Stimulated activated CD4-positive, alpha-beta T cell treated with anti-CD3 and anti-CD28 coated beads, Interleukin-15, amount 100 ng/mL, for 48 hours (primary cell): ENCODE measurements at places on chromosomes 7 and 10.

DNA sequence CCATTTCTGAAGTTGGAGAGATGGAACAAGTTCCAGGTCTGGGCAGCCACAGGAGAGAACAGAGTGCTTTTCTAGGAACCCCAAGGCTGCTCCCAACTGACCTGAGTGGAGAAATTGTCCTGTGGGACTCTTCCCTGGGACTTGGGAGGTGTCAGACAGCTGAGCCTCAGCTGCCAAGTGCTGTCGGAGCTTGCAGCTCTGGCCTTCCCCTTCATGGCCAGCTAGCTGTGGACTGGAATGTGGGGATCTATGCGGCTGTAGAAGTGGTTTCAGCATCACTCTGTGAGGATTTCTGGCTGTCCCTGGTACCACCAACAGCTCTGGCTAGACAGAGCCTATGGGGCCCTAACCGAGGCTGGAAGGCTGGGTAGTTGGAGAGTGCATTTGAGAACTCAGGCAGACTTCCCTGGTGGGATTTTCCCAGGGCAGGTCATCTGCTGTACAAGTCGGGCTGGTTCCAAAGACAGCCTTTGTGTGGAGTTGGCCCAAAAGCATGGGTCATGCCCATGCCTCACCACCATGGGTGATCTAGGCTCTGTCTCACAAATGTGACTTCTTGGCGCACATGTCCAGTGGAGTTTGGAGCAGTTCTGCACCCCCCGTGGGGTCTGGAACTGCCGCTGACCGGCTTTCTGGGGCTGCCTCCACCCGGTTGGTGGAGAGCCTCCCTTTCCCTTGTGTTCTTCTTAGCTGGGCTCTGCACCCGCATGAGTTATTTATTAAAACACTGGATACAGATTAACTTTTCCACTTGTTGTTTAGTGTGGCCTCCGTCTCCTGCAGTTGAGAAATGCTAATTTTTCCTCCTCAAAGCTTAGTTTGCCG is 10.9 kb downstream of the SUFU start:
- no peak for DNase-seq

GRCh38 chr7:50473531-50473930 is 23.4 kb upstream of the FIGNL1 start:
- DNase-seq = no peak

- DNase-seq = no peak
Observed at GRCh38 chr10:34922138-34922537, 107.0 kb upstream of the PARD3 start.

GRCh38 chr7:141679014-141679413 is 23.0 kb downstream of the DENND11 start:
- no peak for DNase-seq

- no peak for DNase-seq
Observed at GRCh38 chr10:339038-339391, 203.8 kb downstream of the ZMYND11 start.

DNA sequence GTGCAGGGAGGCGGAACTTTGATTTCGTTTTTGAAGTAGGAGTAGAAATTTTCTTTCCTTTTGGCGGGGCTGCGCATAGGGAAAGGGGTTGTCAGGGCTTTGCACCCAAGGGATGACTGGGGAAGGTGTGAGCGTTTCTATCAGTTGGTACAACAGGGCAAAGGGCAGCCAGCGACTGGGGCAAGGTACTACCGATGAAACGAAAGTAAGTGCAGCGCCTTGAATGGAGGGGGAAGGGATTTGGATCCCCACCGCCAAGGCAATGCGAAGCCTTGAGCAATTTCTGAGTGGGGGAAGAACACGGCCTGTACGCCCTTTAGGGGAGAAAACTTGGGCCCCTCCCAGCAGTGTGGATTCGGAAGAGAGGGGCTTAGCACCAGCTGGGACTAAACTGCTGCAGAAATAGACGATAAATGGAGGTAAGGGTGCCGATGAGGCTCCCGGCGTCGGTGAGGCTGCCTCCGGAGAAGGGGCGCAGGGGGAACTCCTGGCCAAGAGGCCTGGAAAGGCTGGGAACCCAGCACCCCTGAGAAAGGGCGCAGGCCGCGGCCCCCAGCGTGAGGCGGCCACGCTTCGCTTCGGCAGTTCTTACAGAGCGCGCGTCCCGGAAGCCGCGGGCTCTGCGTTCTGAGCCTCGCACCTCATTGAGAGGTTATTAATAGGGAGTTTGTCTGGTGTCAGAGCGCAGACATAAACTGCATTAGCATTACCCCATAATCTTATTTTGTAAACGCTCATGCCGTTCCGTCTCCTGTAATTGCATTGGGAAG is 10.0 kb upstream of the TLX1 start:
- no peak for DNase-seq

- DNase-seq = no peak
Observed at GRCh38 chr7:3887096-3887690, 586.1 kb downstream of the SDK1 start.

GRCh38 chr7:82335927-82336326 is 107.7 kb downstream of the CACNA2D1 start:
- no peak for DNase-seq

GRCh38 chr7:11155883-11156282 is 182.2 kb downstream of the PHF14 start:
- no peak for DNase-seq

DNA sequence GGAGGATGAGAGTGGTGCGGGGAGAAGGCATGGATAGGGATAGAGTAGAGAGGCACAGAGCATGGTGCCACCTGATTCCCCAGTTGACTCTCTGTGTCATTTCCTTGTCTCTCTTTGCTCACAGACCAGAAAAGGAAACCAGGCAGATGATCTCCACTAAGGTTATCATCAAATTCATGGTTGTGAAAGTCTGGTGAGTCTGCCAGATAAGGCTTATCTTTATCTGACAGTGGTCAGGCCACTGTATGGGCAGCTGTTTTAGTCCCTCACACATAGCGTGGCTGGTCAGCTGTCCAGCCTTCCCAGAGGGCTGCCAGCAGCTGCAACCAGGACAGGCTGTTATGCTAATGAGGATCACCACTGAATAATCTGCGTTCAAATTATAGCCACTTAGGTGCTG is 99.0 kb downstream of the ADRA2A start:
- DNase-seq = no peak

DNA sequence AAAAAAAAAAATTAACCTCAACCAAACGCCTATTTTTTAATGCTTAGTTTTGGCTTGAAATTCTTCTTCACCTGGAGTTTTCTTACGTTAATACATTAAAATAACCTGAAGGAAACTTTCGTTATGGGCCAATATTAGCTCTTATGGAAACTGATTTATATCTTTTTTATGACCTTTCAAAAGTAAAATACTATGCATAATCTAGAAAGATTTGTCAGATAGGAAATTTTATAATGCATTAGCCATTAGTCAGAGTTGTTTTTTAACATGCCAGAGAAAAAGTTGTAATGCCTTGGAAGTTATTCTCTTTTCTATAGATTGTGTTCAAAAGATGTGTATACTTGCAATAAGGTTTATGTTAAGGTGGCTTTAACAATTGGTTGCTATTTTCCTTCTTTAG is 34.3 kb upstream of the ARL4A start:
- DNase-seq = no peak

GRCh38 chr10:61844116-61844822 is 57.2 kb upstream of the ARID5B start:
- no peak for DNase-seq

DNA sequence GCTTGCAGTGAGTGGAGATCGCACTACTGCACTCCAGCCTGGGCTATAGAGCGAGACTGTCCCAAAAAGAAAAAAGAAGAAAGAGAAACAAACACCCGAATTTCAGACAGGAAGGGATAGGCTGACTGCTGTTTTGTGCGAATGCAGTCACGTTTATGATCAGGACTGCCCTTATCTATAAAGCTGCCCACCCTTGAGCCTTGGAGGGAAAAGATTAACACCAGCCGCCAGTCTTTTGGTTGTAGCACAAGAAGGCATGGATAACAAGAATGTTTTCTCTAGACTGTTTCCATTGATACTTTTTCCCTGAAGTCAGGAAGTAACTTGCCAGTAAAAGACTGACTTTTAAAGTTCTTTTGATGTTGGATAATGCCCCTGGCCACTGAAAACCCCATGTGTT is 314.0 kb downstream of the BICC1 start:
- DNase-seq = no peak

GRCh38 chr10:121860810-121861209 is 67.0 kb downstream of the ATE1 start:
- DNase-seq = no peak

GRCh38 chr10:129915526-129916378 is 48.3 kb downstream of the EBF3 start:
- DNase-seq = no peak

DNA sequence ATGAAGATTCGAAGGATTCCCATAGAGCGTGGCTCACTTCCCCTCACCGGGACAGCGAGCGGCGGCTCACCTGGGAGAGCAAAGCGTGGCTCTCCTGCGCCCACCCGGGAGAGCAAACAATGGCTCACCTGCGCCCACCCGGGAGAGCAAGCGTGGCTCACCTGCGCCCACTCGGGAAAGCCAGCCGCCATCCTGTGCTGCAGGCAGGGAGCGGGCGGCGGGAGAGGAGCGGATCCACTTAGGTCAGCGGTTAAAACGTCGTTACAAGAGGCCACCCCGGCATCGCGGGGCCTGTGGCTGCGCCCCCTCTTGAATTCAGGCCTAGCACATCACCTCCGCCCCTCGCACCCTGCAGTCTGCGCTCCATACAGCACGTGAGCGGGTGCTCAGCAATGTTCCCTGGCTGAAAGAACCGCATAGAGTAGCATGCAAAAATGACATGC is 461 bp upstream of the FIGNL1 start:
- peak; percentile 14 for DNase-seq

DNA sequence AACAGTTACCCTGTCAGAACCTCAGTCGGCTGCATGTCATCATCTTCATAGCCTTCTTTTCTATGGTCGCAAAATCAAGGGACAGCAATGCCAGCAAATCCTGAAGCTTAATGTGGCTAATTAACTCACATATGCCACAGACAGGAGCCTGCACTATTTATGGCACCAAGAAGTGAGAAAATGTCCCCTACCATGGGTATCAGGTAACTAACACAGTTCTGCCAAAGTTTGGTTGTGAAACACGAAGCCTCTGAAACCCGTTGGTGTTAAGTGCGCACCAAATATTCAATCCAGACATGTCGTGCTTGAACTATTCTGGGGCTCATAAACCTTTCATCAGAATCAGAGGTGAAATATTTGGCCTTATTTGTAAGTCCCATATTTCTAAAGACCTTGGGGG is 63.3 kb downstream of the EVX1 start:
- DNase-seq = no peak

GRCh38 chr7:154438571-154439367 is 386.6 kb downstream of the DPP6 start:
- no peak for DNase-seq

DNA sequence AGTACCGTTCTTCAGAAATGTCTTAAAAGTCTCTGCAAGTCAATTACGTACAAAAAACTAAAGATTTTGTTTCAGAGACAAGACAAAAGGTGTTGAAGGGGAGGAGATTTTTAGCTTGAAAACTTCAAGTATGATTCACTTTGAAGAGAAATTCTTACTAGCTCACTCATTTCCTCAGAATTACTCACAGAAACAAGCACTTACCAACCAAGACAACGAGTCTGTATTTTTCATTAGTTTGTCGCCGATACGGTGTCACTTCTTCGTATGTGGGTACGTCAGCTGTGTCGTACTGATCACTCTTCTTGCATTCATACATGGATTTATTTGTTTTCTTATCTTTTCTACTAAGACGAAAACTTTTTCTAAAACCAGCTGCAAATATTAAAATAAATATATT is 90.6 kb upstream of the ODAD2 start:
- DNase-seq = no peak

DNA sequence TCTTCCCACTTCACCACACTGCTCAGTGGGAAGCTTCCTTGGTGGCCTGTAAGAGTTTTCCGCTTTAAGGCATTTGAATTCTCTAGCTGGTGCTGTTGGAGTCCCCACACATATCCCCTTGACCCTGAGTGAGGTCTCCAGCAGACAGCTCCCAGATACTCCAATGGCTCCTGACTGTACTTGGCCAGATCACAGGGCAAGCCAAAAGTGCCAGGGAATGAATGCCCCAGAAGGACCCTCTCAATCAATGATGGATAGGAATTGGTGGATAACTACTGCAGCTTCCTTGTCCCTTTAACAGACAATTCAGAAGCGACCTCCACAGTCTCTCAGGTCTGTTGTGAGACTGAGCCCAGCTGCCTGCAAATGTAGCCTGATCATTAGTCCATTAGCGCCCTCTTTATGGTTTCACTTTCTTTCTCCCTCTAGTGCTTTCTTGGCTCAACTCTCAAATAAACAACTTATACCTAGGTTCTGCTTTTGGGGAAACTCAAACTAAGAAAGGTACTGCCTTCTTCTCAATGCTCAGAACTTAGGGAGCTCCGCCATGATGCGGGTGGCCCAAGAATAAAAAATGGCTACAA is 283.0 kb downstream of the TCF7L2 start:
- DNase-seq = no peak

- no peak for DNase-seq
Observed at GRCh38 chr7:148712678-148713329, 14.1 kb downstream of the CUL1 start.

DNA sequence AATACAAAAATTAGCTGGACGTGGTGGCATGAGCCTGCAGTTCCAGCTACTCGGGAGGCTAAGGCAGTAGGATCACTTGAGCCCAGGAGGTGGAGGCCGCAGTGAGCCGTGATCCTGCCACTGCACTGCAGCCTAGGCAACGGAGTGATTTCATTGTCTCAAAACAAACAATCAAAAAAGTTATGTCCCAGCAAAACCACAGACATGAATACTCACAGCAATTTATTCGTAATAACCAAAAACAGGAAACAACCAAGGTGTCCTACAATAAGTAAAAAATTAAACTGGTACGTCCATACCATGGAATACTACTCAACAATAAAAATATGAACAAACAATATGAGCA is 11.6 kb upstream of the CYTH3 start:
- DNase-seq = no peak

GRCh38 chr7:12771378-12771877 is 84.0 kb downstream of the ARL4A start:
- no peak for DNase-seq

GRCh38 chr10:31698181-31698830 is 230.3 kb downstream of the ARHGAP12 start:
- no peak for DNase-seq

GRCh38 chr7:71271203-71271602 is 139.3 kb downstream of the GALNT17 start:
- no peak for DNase-seq

DNA sequence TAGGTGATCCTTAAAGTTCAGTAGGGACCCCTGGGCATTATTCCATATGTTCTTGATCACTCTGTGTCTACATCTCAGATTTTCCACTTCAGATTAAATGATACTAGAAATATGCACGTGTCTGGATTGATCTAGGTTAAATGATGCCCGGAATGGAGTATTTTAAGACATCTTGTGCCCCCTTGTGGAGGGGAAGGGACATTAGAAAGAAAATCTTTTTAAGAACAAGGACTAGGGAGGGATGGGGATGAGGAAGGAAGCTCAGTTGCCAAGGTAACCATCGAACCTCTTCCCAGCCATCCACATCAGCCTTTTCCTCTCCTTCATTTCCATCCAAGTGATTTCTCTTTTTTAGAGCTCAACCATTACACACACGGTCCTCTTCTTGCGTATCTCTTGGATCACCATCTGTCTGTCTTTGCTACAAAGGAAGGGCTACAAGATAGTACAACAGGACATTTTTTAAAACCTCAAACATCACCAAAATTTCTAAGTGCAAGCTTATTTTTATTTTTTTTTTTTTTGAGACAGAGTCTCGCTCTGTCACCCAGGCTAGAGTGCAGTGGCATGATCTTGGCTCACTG is 40.5 kb downstream of the PRSS2 start:
- DNase-seq = no peak

- no peak for DNase-seq
Observed at GRCh38 chr7:64884085-64884912, 18.8 kb upstream of the ZNF273 start.
